ENCODE measurements at places on chromosomes 12 and 14.

DNA sequence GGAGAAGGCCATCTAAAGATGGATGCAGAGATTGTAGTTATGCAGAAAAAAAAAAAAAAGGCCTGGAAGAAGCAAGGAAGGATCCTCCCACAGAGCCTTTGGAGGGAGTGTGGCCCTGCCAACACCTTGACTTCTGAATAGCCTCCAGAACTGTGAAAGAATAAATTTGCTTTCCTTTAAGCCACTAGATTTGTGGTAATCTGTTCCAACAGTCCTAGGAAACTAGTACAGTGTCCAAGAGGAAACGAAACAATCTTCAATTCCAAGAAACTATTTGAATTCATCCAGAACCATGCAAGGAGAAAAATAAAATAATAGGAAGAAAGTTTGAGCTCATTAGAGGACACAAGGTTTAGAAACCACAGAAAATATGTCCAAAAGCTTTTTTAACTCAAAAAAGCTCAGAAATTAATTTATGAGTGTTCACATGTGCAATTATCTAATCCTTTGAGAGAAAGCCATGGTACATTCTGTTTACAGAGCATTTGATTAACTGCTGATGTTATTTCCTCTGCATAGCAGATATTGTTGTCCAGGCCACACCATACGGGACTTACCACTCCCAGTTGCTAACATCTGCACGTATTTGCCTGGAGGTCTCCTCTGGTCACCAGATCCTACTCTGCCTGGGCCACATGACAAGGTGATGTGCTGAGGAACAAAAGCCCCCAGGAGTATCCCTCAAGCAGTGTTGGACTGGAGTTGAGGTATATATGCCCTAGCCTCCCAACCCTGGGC, 30.0 kb upstream of the STAB2 start:
- DNase-seq: no peak

GRCh38 chr12:118109088-118109487, 5.3 kb upstream of the VSIG10 start:
- DNase-seq: no peak

- no peak for DNase-seq
Measured at GRCh38 chr14:62866376-62866775, 178.9 kb downstream of the KCNH5 start.

GRCh38 chr12:42960087-42960527, 370.6 kb upstream of the PRICKLE1 start:
- DNase-seq: no peak

GRCh38 chr12:56153678-56154065, 1.3 kb downstream of the MYL6B start:
- DNase-seq: no peak

- no peak for DNase-seq
Measured at GRCh38 chr12:32603858-32604257, 75.2 kb upstream of the DNM1L start.

DNA sequence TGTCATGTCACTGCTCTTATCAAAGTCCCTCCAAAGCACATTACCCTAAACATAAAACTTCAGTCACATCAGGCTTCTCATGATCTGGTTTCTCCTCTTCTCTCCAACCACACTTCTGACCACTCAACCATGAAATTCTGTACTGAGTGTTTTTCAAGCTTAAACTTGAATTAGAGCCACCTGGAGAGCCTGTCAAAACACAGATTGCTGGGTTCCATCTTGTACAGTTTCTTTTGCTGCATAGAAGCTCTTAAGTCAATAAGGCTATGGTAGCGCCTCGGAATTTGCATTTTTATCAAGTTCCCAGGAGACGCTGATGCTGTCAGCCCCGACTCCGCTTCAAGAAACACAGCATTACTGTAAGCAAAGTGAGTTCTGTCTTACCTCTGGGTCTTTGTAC, 16.4 kb upstream of the SRRM4 start:
- DNase-seq: no peak

DNA sequence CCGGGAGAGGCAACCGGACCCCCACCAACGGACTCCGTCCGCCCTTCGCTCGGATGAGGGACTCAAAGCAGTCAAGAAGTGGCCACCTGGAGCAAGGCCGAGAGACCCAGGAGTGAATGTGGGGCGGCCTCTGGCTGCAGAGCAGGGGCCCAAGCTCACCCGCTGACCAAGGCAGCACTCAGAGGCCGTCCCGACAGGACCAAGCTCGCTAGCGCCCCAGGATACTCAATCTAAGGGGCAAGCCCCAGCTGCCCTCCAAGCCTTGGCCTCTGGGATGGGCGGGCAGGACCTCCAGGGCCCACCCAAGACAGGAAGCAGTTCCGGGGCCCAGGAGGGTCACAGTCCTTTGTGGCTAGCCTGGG, 936 bp downstream of the AKT1 start:
- no peak for DNase-seq

- DNase-seq: no peak
Measured at GRCh38 chr14:50116966-50117365, 594 bp upstream of the VCPKMT start.

DNA sequence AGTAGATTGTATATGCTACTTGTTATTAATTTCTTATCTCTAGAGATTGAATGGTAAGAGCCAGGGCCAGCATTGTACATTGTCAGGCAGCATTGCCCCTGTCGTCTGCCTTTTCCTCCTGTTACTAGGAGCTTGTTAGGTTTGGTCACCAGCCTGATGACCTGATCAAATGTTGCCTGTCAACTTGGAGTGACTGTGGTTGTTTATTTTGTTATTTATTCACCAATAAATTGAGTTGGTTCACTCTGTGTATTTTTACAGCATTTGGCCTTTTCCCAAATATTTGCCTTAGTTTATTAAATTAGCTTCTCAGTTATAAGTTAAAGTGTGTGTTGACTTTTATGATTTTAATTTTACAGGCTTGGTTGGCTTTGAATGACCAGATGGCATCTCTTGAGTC, 88.4 kb downstream of the PRKCH start:
- no peak for DNase-seq

- DNase-seq: no peak
Measured at GRCh38 chr12:53989227-53990113, 4.5 kb downstream of the HOXC10 start.

GRCh38 chr14:29906256-29906870, 21.3 kb downstream of the PRKD1 start:
- no peak for DNase-seq

GRCh38 chr12:67355428-67356379, 86.5 kb downstream of the CAND1 start:
- DNase-seq: no peak

GRCh38 chr12:3357950-3358525, 133.0 kb upstream of the PRMT8 start:
- DNase-seq: no peak

- no peak for DNase-seq
Measured at GRCh38 chr12:13342971-13343370, 146.4 kb downstream of the EMP1 start.

GRCh38 chr12:113317122-113317521, 17.8 kb downstream of the SLC8B1 start:
- no peak for DNase-seq

DNA sequence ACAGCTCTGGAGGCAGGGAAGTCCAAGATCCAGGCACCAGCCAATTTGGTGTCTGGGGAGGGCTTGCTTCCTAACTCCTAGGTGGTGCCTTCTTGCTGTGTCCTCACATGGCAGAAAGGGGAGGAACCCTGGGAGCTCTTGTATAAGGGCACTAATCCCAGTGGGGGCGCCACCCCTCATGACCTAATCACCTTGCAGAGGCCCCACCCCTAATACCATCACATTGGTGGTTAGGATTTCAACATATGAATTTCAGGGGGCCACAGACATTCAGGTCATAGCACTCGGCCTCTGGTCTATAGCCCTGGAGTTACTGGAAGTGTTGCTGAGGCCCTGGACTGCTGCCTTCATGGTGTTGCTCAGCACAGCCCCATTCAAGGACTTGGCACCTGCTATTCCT, 14.6 kb downstream of the PSMD9 start:
- DNase-seq: no peak

- DNase-seq: no peak
Measured at GRCh38 chr12:9365296-9365695, 157.1 kb upstream of the PZP start.

- DNase-seq: no peak
Measured at GRCh38 chr14:66143387-66144112, 342.6 kb upstream of the CCDC196 start.

GRCh38 chr12:5317556-5317955, 114.4 kb upstream of the NTF3 start:
- no peak for DNase-seq

DNA sequence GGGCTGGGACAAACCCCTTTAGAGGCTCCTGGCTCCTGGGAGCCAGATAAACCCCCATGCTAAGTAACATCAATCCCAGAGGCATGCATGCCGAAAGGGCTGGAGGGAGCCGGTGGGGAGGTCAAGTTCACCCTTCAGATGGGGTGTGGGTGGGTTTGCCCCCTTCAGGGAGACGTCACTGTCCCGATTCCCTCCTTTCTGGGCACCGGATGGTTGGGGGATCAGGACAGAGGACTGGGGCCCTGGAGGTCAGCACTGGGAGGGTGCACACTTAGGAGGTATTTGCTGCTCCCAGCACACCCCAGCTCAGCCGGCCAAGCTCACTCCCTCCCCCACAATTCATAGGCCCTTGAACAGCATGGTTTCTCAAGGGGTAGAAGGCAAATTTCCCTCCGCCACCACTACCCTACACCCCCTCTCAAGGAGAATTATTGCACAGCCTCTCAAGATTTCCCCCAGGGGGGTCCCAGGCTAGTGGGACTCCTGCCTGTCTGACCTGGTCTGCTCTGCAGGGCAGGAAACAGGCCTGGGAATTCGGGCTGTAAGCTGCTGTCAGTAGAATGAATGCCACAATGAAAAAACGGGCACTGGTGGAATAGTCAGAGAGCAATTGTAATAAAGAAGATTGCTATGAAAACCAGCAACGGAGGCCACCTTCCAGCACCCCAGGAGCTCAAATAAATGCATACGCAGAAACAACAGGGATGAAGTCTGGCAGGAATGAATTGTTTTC, 63.5 kb downstream of the GALNT16 start:
- DNase-seq: no peak

- no peak for DNase-seq
Measured at GRCh38 chr12:122350141-122350848, 72.2 kb downstream of the CLIP1 start.

DNA sequence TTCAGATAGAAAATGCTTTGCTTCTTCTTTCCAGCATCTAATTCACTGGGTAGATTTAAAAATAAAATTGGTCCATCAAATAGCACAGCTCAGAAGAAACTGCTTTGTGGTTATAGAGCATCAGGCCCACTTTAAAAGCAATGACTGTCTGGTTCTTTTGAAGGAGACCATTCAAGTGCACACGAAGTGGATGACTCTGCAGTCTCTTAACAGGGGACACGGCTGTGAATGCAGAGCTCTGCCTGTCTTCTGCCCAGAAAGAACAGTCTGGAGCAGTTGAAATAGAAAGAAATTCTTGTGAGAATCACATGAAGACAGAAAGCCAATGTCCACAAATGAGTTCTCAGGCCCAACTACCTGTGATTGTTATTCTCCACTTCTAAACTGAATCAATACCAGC, 138.7 kb upstream of the PLEKHA5 start:
- no peak for DNase-seq

GRCh38 chr12:117890644-117891043, 78.1 kb downstream of the KSR2 start:
- no peak for DNase-seq

GRCh38 chr12:53726341-53726740, 911 bp downstream of the CALCOCO1 start:
- DNase-seq: no peak

DNA sequence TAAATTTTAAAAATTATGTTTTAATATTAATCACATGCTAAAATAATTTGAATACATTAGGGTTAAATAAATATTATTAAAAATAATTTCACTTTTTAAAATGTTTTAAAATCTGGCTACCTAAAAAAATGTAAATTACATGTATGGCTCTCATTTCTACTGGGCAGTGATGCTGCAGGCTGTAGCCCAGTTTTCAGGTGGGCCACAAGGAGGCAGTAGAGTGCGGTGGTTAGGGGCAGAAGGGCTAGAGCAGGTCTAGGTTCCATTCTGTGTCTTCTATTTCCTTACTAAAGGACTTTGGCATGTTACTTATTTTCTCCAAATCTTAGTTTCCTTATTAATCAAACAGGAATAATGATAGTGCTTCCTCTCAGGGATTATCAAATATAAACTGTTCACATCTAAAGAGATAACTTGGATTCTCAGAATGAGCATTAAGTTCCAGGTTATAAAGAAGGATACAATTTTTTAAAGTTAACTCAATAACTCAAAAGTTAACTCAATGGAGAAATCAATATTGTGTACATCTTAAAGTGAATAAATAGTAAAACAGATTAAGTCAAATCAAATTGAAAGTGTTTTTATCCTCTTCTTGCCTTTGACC, 54.9 kb upstream of the OVCH1 start:
- DNase-seq: peak; percentile 18

- DNase-seq: no peak
Measured at GRCh38 chr14:95190857-95191256, 33.5 kb upstream of the DICER1 start.

GRCh38 chr12:56115329-56115728, 1.1 kb upstream of the RPL41 start:
- DNase-seq: no peak

DNA sequence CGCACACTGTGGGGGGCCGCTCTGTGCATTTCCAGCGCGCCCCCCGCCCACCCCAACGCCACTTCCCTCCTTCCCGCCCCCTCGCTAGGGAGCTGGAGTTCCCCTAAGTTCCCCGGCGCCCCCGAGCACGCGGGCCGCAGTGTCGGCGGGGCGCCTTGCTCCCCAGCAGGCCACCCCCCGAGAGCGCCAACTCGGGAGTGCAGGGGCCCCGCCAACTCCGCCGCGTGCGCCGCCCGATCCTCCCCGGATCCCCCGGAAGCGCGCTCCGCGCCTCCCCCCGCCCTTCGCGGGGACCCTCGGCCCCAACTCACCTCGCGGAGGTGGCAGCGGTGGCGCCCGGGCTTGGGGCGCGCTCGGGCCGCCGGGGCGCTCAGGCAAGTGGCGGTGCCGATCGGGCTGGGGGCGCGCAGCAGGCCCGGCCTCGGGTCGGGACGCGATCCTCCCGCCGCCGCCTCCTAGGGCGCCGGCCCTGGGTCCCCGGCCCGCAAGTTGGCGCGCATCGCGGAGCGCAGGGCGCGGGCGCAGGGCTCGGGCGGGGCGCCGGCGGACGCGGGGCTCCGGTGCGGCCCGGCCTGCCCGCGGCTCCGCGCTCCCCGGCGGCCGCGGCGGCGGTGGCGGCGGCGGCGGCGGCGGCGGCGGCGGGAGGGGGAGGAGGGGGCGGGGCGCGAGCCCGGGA, at the start of gene NCOR2:
Gene NCOR2, minus strand, starts transcription at position 616 of the 676 bp plus-strand sequence. CDS start 72,361 bp downstream, outside the sequence.
- no peak for DNase-seq

GRCh38 chr12:48001505-48002413, 2.5 kb downstream of the COL2A1 start:
- DNase-seq: peak; percentile 56

- DNase-seq: no peak
Measured at GRCh38 chr12:90074086-90074485, 365.4 kb upstream of the ATP2B1 start.

- no peak for DNase-seq
Measured at GRCh38 chr14:28603606-28604005, 163.0 kb upstream of the FOXG1 start.

GRCh38 chr14:69328765-69329164, 68.8 kb downstream of the GALNT16 start:
- no peak for DNase-seq

Measured in frontal cortex (tissue), 4 donors.